Cerebellum (tissue), 4 donors: ENCODE measurements at places on chromosomes 12 and 14. TPM values are rescaled to one million over a fixed set of nuclear protein-coding genes. Genes with fewer than 3 reads are reported as not detected.

ASPG gene
- 0.45 TPM for total RNA-seq

GRCh38 chr14:35991356-35991755 lies 165.2 kb downstream of the BRMS1L start:
- DNase-seq = no peak

GRCh38 chr14:31022386-31022785 lies 3.1 kb upstream of the AP4S1 start:
- no peak for DNase-seq

- no peak for DNase-seq
Measured at GRCh38 chr14:96904201-96904600, 107.0 kb downstream of the VRK1 start.

DNA sequence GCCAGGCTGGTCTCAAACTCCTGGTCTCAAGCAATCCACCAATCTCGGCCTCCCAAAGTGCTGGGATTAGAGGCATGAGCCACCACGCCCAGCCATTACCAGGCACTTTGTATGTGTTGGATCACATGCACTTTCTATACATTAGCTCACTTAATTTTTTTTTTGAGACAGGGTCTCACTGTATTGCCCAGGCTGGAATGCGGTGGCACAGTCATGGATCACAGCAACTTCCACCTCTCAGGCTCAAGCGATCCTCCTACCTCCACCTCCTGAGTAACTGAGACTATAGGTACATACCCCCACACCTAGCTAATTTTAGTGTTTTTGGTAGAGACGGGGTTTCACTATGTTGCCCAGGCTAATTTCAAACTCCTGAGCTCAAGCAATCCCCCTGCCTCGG lies 203.0 kb upstream of the MYL2 start:
- no peak for DNase-seq
